CD4-positive, alpha-beta T cell treated with Interleukin-12 subunit alpha and Interleukin-12 subunit beta, for 1 hour (primary cell): ENCODE measurements at places on chromosomes 1 and 21.

DNA sequence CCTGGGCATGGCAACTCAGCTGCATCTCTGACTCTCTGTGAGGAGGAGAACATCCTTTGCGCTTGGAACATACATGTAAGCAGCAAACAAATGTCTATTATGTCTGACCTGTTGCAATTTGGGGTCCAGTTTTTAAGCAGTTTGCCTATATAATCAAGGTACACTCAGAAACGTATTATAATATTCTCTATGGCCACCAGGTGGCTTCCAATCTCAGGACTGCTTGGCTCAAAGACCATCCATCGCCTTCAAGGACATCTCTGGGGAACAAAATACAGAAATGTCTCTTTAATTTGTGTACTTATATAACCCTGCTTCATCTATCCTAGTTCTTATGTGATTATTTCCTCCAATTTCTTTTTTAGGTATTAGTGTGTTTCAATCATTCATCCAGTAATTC lies 227.2 kb downstream of the OLFM3 start:
- no peak for DNase-seq

DNA sequence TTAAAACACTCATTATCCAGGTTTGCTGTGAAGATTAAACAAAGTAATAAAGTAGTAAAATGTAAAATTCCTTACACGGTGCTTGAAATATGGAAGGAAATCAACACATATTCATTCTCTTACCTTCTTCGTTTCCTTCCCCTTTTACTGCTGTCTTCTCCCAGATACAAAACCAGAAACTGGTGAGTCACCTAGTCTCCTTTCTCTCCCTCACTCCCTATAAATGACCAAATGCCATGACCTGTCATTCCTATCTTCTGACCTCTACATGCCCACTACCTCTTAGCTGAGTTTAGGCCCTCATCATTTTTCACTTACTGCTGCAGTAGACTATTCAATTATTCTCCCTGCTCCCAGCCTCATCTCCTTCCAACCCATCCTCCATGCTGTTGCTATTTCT lies 4.3 kb upstream of the NR1I3 start:
- no peak for DNase-seq

GRCh38 chr1:206575165-206575893 lies 36.9 kb downstream of the EIF2D start:
- DNase-seq, result peak; percentile 80

DNA sequence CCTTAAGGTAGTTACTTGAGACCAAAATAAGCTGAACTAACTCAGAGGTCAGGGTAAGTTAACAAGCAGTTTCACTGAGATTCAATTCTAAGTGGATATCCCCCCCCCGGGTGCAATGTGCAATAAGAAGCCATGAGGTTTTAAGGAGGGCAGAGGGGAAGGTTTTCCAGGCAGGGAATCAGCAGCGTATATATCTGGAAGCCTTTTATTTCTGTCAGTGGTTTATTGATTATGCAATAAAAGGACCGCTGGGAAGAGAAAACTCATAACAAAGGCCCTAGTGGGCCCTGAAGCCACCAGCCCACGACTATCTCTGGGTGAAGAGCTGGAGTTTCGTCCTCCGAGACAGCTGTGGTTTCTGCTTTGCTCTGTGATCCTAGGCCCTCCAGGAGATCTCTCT lies 53.1 kb upstream of the CTPS1 start:
- no peak for DNase-seq

- no peak for DNase-seq
Observed at GRCh38 chr1:77983997-77984355, 5.1 kb upstream of the FUBP1 start.
